ENCODE measurements at places on chromosomes 11 and 22.

GRCh38 chr11:9669954-9670353 lies 6.1 kb downstream of the SWAP70 start:
- no peak for DNase-seq

- no peak for DNase-seq
Observed at GRCh38 chr22:44159221-44159620, 21.5 kb upstream of the PARVG start.

DNA sequence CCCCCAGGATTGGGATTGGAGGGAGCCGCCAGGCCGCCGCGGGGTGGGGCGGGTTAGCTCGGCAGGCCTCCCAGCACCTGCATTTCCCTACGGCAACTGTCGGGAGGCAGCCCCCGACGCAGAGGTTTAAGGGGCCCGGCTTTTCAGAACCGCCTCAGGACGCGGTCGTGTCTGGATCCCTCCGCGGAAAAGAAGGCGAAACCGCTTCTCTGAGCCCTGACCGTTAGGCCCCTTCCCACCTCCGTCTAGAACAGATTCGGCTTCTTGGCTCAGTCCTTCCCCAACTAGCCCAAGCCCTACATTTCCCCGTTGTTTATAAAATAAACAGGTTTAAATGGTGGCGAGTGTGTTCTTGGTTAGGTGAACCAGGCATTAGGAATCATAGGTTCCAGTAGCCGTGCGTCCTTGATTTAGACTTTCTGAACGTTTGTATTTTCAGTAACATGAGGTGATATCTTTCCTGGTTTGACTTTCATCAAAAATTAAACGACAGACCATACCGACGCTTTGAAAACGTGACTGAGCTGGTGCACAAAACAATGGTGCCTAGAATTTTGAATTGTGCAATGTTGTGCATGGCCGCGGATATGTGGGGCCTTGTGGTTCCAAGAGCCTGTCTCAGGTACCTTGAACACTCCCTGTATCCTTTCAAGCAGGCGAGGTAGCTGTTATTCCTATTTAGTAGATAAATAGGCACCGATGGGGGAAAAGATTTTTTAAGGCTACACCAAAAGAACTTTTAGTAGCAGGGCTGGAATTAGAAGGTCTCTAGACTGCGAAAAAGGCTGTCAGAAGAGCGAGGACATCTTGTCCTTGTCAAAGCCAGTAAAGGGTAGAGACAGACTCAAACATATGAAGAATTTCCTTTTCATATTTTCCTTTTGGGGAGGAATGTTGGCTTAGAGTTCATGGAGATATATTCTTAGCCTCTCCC lies 1.2 kb upstream of the HSPA8 start:
- peak; percentile 53 for DNase-seq

DNA sequence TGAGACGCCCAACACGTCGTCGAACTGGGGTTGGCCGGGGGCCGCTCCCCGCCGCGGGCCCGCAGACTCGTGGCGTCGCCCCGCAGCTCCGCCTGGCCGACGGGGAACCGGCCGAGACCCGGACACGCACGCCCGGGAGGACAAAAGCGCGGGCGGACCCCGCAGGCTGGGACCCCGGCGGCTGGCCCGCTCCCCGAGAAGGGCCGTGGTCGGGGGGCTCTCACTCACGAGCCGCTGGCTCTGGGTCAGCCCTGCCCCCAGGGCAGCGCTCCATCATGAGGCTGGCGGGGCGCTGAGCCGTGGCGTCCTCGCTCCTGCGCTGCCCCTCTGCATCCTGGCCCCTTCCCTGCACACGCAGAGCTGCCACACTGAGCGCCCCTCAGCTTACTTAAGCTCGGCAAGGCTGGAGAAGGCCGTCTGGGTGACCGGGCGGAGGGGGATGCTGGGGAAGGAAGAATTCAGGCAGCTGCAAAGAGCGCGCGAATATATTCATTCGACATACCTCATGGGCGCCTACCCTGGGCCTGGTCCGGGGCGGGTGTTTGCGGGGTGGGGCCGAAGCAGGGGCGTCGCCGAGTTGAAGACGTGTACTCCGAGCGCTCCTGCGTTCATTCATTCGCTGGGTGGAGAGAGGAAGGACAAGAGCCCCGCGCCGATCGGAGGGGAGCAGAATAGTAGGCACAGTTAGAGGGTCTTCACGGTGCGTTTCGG lies 579 bp upstream of the CYB5R2 start:
- DNase-seq: no peak

DNA sequence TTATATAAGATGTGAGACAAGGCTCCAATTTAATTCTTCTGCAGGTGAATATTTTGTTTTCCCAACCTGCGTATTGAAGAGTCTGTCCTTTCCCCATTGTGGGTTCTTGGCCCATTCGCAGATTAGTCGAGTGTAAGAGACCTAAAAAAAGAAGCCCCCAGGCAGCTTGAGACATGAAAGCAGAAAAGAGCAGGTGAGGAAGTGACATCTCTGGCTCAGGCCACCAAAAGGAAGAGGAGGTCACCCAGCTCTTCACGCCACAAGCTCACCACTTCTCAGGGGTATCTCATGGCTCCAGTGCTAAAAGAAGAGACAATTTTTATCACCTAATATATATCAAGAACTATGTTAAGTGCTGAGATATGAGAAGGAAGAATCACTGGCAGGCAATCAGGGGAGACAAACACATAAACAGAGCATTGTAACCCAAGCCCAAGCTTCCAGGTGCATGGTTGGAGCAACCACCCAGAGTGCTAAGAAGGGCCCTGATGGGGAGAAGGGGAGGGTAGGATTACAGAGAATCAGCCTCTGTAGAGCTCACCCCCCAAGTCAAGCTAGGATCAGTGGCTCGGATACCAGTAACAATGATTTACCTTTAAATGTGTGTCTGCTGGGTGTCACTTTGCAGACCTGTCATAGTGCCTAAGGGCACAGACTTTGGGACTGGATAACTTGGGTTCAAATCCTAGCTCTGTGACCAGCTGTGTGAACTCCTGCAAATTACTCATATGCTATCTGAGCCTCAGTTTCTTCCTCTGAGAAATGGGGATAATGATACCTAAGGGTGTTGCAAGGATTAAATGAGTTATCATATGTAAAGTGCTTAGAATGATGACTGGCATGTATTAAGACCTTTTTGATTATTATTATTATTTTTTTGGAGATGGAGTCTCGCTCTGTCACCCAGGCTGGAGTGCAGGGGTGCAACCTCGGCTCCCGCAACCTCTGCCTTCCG lies 39.2 kb downstream of the MCHR1 start:
- no peak for DNase-seq

GRCh38 chr22:41968601-41969000 lies 642 bp upstream of the SEPTIN3 start:
- DNase-seq: no peak

- no peak for DNase-seq
Observed at GRCh38 chr11:128524172-128524571, 63.2 kb downstream of the ETS1 start.

- DNase-seq: no peak
Observed at GRCh38 chr11:121478226-121478894, 25.6 kb upstream of the SORL1-AS1 start.

DNA sequence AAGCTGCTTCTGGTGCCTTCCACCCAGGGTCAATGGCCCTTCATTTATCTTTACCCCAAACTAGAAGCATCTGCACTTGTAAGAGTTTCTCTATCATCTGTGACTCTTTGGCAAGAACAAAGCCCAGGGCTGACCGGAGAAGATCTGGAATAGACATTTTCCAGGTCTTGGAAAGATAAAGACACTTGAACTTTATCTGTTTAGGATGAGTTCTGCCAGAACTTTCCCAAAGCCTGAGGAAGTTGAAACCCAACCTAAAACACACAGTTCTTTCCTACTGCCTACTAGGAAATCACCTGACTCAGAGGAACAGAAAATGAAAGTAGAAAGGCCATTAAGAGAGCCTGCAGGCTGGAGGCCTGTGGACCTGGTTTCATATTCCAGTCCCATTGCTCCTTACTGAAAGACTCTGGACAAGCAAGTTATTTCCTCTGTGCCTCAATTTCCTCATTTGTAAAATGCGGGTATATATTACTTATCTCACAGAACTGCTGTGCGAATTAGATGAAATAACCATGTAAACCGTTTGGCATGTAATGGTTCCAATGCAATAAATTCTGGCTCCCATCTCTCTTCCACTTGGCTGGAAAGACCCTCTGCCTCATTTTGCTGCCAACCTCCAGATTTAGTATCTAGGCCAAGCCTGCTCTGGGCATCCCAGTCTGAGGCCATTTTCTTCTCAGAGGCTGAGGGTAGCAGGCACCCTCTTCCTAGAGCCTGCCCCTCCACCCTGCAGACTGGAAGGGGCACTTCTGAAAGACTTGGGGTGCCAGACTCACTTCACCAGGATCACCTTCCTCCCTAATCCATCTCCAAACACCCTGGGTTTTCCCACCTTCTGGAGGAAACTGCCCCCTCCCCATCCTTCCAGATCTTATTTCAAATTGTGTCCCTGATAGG lies 1.2 kb downstream of the UBE2L6 start:
- peak; percentile 46 for DNase-seq

- no peak for DNase-seq
Observed at GRCh38 chr11:61930933-61931332, 13.6 kb upstream of the RAB3IL1 start.

DNA sequence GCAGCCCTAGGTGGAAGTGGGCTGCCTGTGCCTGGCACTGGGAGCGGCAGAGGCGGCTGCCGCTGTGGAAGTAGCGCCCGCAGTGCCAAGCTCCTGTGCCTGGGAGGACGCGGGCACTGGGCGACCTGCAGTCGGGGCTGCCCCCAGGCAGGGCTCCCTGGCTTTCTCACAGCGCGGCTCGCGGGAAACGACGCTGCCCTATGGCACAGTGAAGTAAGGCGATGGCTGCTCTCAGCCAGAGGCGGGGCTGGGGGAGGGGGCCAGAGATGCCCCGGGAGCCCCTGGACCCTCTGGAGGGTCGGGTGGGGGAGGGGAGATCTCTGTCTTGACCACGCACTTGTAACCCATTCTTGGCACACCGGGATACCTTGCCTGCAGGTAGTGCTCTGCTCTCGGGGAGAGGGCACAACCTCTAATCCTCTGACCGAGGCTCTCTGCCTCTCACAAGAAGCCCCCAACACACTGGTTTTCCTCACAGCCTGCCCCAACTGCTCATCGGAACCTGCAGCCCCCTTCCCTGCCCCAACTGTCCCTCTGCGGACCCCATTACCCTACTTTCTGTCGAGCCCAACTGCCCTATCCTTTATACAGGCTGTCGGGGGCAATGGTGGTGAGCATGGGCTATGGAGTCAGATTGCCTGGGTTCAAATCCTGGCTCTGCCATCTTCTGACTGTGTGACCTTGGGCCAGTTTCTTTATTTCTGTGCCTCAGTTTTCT lies 32.2 kb upstream of the TRIM29 start:
- no peak for DNase-seq

DNA sequence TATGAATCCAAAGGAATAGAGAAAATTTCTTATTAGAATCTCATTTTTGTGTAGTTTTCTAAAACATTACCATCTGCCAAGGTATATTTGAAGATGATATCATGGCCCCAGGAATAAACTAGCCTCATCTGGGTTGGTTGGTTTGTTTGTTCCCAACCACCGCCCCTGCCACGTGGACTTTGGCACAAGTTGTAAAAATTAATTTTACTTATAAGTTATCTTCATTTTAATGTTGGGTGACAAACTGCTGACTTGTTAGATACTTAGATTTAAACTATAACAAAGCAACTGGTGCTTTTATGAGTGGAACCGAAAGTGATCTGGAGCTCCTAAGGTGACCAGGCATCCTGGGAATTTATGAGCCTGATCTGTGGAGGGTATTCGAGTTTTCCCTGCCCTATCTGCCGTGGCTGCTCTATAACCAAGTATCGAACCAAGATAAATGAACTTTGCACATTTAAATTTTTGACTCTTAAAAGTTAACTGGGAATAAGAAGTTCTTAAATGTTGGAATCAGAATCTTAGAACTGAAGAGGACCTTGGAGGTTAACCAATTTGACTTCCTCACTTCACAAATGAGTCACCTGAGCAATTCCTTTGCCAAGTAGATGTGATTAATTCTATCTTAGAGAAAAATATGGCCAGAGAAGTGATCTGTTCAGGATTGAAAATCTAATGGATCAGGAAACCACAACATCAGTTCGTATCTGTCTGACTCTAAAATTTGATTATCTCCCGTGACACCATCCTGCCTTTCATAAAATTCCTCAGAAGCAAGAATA lies 129.1 kb upstream of the ARHGAP42 start:
- DNase-seq: no peak

- no peak for DNase-seq
Observed at GRCh38 chr22:48640890-48641841, 1186.5 kb downstream of the BRD1 start.

DNA sequence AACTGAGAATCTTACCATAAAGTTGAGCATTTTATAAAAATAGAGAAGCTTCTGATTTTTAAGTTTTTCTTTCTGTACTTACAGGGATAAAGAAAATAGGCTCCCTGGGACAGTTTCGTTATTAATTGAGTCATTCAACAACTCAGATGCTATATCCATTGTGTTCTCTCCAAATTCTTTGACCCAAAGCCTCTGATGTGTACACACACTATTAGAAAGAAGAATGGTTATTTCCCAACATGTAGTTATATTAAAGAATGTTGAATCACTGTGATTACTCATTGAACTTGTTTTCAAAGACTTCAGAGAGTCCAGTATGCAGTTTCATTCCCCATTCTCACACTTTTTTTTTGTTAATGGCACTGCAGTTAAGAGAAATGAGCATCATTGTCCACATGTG lies 734.3 kb upstream of the ARHGAP42 start:
- DNase-seq: no peak

GRCh38 chr11:95503047-95503446 lies 272.0 kb upstream of the SESN3 start:
- DNase-seq: no peak

DNA sequence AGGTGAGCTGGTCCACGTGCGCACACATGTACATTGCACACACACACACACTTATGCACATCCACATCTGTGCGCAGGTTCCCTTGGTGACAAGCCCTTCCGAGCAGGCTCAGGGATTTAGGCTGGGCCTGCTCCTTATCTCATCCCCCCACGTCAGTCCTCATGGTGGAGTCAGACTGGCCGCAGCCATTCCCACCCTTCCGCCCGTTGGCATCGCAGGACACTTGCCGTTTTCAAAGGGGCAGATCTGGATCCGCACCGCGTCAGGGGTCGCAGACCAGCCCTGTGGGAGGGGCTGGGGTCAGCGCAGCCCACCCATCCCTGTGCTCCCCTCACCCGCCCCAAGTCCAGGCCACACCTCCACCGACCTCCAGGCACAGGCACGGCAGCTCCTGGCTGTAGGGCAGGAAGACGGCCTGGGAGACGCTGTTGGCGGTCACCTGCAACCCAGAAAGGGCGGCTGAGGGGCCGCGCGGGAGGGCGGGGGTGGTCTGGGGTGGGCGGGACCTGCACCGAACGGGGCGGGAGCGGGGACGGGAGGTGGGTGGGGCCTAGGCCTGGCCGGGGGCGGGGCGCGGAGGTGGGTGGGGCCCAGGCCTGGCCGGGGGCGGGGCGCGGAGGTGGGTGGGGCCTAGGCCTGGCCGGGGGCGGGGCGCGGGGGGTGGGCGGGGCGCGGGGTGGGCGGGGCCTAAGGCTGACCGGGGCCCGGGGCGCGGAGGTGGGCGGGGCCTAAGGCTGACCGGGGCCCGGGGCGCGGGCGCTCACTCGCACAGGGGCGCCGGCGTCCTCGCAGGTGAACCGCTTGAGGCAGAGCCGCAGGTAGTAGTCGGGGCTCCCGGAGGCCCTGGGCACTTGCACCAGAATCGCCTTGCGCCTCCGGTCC lies 13.3 kb downstream of the IL17REL start:
- no peak for DNase-seq

Measured in SW 1271 (cell line).